ENCODE measurements at places on chromosomes 5 and 9.

DNA sequence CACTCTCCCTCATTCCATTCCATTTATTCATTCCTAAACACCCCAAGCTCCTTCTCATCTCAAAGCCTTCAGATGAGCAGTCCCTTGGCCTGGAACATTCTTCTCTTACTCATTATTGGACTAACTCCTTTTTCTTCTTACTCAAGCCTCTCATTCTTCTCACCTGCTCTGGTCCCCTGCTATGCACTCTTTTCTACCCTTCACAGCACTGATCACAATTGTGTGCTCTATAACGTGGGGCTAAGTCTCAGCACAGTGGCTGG lies 212.4 kb downstream of the MAPKAP1 start:
- DNase-seq = no peak

- DNase-seq = no peak
Measured at GRCh38 chr9:95529910-95530309, 13.1 kb upstream of the PTCH1 start.

- no peak for DNase-seq
Measured at GRCh38 chr9:122579874-122580273, 3.3 kb downstream of the OR1L8 start.

GRCh38 chr9:117414906-117415331 lies at the start of gene ASTN2:
Gene ASTN2 (minus strand): TSS chr9:117415057. CDS start chr9:117414938, 119 bp downstream.
- no peak for DNase-seq

DNA sequence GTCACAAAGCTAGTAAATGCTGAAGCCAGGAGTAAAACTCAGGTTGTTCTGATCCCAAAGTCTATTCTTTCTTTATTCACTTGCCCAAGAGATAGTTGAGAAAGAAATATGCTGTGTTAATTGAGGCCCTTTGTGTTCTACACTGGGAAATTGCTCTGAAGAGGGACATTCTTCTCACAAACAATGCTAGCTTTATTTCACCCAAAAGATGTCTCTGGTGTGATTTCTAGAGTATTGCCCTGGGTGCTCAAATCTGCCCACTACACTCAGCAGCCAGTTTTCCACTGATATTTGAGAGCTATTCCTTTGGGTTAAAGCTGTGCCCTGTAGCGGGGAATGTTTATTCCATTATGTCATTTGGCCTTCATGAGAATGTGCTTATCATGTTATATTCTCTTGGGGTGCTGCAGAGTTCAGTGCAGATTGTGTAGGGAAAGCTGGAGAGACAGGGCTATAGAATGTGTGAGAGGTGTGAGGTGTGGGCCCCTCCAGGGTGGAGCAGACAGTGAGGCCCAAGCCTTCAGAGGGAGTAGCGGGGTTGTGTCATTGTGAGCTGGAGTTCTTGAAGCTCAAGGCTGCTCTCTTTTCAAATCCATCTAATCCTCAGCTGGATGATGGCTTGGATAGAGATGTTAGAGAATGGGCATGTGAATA lies 21.0 kb upstream of the C5orf63 start:
- no peak for DNase-seq

DNA sequence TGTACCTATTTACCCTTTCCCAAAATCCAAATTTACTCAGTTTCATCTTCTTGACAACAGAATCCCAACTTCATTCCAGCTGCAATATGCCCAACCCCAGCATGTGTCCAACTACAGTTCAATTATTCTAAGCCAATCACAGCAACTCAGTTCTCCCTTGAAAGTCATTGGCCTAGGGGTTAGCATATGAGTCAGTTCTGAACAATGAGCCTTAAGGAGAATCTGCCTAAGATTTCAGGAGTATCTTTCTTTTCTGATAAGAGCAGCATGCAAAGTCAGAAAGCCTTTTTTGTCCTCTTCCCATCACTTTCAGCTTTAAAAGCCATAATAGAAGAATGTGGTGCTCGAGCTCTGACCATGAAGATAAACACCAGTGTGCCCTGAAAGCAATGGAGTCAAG lies 44.4 kb upstream of the RASGRF2 start:
- DNase-seq = no peak

DNA sequence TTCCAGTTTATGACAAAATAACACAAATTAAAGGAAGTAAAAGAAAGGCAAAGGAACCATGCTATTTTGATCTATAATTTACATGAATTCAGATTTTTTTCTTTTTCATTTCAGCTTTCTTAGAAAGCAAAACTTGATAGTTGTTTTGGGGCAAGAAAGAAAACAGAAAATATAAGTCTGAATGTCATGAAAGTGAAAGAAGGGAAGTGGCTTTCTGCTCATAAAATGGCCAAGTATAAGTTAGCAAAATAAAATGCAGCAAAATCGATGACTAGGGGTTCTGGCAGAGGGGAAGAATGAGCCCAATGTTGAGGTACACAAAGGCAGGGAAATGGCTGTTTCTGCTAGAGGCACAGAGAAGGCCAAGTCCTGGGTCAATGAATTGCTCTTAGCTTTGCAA lies 3.0 kb upstream of the IFNW1 start:
- no peak for DNase-seq

DNA sequence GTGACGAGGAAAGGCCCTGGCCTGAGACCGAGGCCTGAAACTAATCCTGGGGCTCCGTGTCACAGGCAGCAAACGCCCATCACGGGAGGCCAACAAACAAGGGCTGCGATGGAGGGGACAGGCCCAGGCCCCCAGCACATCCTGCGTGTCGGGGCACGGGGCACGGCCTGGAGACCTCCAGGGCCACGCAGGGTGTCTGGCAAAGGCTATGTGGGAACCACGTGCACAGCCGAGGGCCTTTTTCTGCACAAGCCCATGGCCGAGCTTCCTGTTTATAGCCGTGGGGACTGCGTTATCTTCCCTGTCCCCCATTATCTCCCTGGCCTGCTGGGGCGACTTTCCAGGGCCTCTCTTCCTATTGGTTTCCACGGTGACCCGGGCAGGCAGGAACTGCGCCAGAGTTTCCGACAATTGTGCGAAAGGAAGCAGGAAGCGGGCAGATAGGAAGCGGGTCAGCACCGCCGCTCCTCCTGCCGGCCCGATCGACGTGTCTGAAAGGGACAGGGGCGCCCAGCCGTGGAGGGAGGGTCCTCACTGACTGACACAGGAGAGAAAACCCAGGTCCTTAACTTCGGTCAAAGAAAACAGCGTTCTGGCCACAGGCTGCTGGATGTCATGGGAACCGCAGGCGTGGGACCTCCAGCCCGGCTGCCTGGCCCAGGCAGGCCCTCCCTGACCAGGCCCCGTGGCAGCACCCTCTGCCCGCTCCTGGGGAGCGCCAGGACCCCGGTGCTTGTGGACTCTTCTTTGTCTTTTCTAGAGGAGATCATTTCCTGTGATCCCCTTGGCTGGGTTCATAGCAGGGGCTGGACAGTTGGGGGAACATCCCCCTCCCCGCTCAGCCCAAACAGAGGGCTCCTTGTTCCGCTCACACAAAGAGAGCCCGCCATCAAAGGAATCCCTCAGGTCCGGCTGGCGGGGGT lies 29.1 kb upstream of the SEC16A start:
- no peak for DNase-seq
